Caco-2 (cell line): ENCODE measurements at places on chromosomes 5 and 9.

DNA sequence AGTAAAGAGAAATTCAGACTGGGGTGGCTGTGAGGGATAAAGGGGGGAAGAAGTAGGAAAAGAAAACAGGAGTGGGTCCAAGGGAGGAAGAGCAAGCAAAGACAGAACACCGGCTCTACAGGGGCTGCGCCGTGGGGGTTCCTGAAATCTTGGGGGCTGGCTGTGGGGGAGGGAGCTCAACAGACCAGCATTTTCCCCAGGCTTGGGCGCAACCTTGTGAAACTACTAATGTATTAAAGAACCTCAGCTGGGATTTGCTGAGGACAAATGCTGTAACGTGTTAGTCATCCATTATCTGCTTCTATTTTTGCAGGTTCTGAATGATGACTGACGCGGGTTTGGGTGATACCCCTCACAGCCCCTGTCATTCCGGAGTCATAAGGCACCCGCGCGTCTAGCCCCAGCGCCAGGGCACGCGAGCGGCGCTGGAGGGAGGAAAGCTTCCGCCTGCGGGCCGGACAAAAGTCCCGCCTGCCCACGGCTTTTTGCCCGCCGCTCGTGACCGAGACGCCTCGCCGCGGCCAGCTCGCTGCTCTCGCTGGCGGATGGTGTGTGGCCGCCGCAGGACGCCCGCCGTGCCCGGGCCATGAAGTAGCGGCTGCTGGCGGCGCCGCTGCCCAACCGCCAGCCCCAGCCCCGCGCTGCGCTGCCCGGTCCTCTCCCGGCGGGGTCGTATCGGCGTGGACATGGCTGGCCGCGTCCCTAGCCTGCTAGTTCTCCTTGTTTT lies 110.6 kb downstream of the PAM start:
- H3K4me3 ChIP-seq, result peak overlapping the region; percentile 60
- no peaks in the 10 kb centered on the region for H3K27me3 ChIP-seq
- peak; percentile 47 for DNase-seq
- H3K27ac ChIP-seq, result peak overlapping the region; percentile 14
- H3K36me3 ChIP-seq, result no peaks in the 10 kb centered on the region

GRCh38 chr9:100437860-100438805 lies 11.2 kb downstream of the MSANTD3 start:
- no peaks in the 10 kb centered on the region for H3K4me1 ChIP-seq
- H3K27ac ChIP-seq, result peak overlapping the region; percentile 12
- no peaks in the 10 kb centered on the region for H3K36me3 ChIP-seq
- DNase-seq, result peak; percentile 79
- no peak overlapping the region for H3K4me3 ChIP-seq

DNA sequence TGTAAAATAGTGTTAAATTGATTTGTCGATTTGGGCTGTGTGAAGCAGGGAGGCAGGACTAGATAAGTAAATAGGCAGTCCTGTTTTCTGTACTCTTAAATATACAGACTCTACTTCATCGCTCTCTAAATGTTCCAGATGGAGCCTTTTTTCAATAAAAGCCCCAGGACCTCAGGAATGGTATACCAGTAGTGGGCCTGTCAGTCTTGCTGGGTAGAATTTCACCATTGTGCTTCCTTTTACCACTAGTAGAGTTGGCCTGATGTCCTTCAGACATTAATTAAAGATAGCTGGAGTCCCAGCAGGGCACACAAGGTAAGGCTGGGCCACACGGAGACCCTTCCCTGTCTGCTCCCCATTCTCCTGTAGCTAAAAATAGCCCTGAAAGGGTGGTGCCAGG lies 6.0 kb downstream of the SNX18 start:
- no peak for DNase-seq
- H3K27ac ChIP-seq, result no peak overlapping the region
- H3K4me1 ChIP-seq, result peaks cover 21% of the 10 kb centered on the region
- no peaks in the 10 kb centered on the region for H3K36me3 ChIP-seq

DNA sequence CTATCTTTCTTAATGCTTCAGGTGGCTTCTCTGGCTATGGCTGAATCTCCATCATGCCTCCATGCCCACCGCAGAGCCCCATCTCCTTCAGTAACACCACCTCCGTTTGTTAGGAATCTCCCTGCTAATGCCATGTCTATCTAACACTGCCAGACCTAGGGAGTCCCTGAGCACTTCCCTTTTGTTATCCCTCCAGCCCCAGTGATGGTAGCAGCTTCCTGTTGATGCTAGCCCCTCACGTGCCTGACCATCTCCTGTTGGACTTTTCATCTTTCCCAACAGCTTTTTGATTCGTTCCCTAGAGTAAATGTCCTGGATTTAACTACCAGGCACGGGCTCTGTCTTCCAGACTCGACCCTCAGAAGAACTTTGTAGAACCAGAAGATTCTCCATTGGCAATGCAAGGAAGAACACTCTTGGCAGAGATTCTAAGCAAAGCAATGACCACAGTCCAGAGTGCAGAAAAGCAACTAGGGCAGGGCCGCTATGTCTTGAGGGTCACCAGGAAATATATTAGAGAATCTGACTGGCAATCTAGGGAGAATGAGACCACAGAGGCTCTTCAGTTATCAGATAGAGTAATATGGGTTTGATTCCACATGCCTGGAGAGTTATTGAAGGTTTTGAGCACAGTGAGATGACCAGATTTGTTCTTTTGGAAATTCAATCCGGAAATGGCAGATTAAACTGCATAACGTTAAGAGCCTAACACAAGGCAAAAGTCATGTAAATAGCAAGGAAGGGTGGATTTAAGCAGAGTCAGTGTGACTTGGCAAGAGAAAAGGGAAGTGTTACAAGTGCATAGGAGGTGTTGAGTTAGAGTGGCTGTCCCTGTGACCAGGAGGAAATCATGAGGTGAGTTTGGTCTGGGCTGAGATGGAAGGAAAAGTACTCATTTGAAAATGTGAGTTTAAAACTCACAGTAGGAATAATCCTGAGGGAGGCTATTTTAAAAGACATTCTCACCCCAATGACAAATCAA lies 555.2 kb downstream of the ACTL7B start:
- H3K4me3 ChIP-seq, result no peak overlapping the region
- H3K27ac ChIP-seq, result no peak overlapping the region
- H3K27me3 ChIP-seq, result no peaks in the 10 kb centered on the region
- no peaks in the 10 kb centered on the region for H3K36me3 ChIP-seq

DNA sequence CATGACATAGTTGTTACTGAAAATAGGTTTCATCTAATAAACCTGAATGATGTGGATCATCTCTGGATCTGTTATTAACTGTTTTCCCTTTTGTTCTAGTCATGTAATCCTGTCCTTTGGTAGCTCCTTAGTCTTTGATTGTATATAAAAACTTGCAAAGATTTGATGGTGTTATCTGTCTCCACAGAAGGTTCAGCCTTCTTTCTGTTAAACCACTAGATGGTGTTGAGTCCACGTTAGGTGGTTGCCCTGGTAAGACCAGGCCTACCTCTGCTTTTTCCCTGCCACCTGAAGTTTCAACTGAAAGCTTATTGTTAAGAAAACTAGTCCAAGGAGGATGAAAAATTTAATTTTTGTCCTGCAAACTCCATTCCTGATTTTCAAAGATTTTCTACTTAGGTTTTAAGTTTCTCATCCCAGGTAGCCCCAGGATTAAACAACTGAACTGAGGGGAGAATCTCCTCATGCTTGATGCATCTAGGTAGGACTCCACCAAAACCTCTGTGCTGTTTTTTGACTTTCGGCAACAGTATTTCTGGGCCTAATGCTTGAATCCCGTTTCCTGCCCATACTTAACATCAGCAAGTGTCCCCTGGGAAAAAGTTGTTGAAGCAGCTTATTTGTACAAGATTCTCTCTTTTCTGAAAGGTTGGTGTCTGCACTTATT lies 68.5 kb downstream of the RICTOR start:
- no peaks in the 10 kb centered on the region for H3K36me3 ChIP-seq
- H3K4me1 ChIP-seq, result no peaks in the 10 kb centered on the region
- DNase-seq, result no peak
- H3K27me3 ChIP-seq, result no peaks in the 10 kb centered on the region
- no peak overlapping the region for H3K4me3 ChIP-seq
- H3K27ac ChIP-seq, result no peak overlapping the region

GRCh38 chr9:29393064-29393463 lies 1819.8 kb upstream of the C9orf72 start:
- H3K4me3 ChIP-seq, result no peak overlapping the region
- H3K36me3 ChIP-seq, result no peaks in the 10 kb centered on the region
- H3K27me3 ChIP-seq, result no peaks in the 10 kb centered on the region
- DNase-seq, result no peak
- H3K27ac ChIP-seq, result no peak overlapping the region
- no peaks in the 10 kb centered on the region for H3K4me1 ChIP-seq

- H3K4me3 ChIP-seq, result no peak overlapping the region
- peaks cover 12% of the 10 kb centered on the region for H3K4me1 ChIP-seq
- H3K27ac ChIP-seq, result no peak overlapping the region
Observed at GRCh38 chr9:107211284-107211923, 71.7 kb upstream of the RAD23B start.

- H3K27ac ChIP-seq, result no peak overlapping the region
- H3K4me1 ChIP-seq, result no peaks in the 10 kb centered on the region
- no peaks in the 10 kb centered on the region for H3K36me3 ChIP-seq
- no peak overlapping the region for H3K4me3 ChIP-seq
- no peak for DNase-seq
Observed at GRCh38 chr9:125486576-125486975, 220.4 kb downstream of the MAPKAP1 start.

- H3K4me1 ChIP-seq, result peaks cover 15% of the 10 kb centered on the region
- H3K4me3 ChIP-seq, result no peak overlapping the region
- H3K27me3 ChIP-seq, result no peaks in the 10 kb centered on the region
- no peak for DNase-seq
- no peaks in the 10 kb centered on the region; the same call in 1 of the 2 replicates for H3K36me3 ChIP-seq
- no peak overlapping the region for H3K27ac ChIP-seq
Observed at GRCh38 chr5:168608386-168608785, 29.2 kb upstream of the PANK3 start.
